ENCODE measurements at places on chromosomes 16 and 17. TPM values are rescaled to one million over a fixed set of nuclear protein-coding genes. Genes with fewer than 3 reads are reported as not detected.

The FBXW10 gene
- 0.14 TPM for total RNA-seq

The STX1B gene
- 0.95 TPM for total RNA-seq

The LITAFD gene
- total RNA-seq, result not detected

The ANKRD40CL gene
- not detected for total RNA-seq

The MYH1 gene
- total RNA-seq, result 0.14 TPM

The CTRB2 gene
- total RNA-seq, result 0.79 TPM

The TNFRSF17 gene
- total RNA-seq, result not detected

The ACAP1 gene
- total RNA-seq, result 11.9 TPM
